ENCODE measurements at places on chromosomes 7 and 10. TPM values are rescaled to one million over a fixed set of nuclear protein-coding genes. Genes with fewer than 3 reads are reported as not detected.

DNA sequence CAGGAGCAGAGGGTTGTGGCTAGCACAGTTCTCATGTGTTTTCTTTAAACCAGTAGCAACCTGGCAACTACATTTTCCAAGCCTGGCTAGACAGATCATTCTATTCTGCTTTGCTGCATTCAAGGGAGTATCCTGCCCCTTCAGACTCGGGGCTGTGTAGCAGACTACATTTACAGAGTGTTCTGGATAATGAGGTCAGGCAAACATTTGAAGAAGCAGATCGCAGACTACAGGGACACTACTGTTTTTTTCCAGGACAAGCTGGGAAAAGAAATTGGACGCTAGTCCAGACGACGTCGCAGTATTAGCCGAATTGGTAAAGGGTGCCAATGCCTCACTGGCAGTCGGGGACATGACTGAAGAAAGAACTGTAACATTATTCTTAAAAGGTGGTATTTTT, 61.0 kb upstream of the PAPSS2 start:
- H3K27me3 ChIP-seq, result no peaks in the 10 kb centered on the region
- H3K4me3 ChIP-seq, result no peak overlapping the region
- H3K4me1 ChIP-seq, result peaks cover 6% of the 10 kb centered on the region
- no peak overlapping the region for H3K27ac ChIP-seq
- H3K36me3 ChIP-seq, result no peaks in the 10 kb centered on the region

The OR6B1 gene
- total RNA-seq, result not detected

The ZNF789 gene
- 18.9 TPM for total RNA-seq

The PODXL gene
- total RNA-seq, result 15.5 TPM

DNA sequence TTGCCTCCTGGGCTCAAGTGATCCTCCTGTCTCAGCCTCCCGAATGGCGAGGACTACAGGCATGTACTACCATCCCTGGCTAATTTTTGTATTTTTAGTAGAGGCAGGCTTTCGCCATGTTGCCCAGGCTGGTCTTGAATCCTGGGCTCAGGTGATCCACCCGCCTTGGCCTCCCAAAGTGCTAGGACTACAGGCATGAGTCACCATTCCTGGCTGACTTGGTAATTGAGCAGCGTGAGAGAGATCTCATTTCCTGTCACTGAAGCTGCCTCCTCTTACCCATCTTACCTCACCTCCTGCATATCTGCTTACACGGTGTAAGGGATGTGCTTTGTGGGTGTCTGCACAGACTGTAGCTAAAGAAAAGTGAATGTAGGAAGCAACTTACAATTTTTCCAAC, 9.7 kb downstream of the IFIT3 start:
- peaks cover 5% of the 10 kb centered on the region for H3K36me3 ChIP-seq
- no peak overlapping the region for H3K27ac ChIP-seq
- no peaks in the 10 kb centered on the region for H3K27me3 ChIP-seq
- DNase-seq, result no peak

DNA sequence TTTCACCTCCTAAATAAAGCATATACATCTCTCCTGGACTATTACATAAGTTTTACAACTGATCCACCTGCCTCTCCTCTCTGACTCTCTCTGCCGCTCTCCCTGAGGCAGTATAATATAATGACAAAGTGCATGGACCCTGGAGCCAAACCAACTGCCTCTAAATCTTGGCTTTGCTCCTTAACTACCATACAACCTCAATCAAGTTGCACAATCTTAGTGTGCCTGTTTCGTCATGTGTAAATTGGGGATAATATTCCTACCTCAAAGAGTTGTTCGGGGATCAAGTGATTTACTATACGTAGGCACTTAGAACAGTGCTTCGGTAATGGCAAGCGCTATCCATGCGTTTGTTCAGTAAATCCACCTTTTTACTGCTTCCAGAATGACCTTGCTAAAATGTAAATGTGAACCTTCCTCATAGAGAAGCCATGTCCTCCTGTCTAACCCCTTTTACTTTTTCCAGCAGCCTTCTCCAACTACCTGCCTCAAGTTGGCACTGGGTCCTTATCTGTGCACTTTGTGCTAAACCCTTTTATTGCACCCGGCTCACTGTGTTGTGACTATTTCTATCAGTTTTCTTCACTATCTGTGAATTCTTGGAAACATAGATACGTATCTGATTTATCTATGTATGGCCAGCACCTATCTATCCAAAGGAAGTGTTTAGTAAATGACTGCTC, 30.6 kb upstream of the DLD start:
- no peaks in the 10 kb centered on the region for H3K36me3 ChIP-seq
- no peak overlapping the region for H3K27ac ChIP-seq

DNA sequence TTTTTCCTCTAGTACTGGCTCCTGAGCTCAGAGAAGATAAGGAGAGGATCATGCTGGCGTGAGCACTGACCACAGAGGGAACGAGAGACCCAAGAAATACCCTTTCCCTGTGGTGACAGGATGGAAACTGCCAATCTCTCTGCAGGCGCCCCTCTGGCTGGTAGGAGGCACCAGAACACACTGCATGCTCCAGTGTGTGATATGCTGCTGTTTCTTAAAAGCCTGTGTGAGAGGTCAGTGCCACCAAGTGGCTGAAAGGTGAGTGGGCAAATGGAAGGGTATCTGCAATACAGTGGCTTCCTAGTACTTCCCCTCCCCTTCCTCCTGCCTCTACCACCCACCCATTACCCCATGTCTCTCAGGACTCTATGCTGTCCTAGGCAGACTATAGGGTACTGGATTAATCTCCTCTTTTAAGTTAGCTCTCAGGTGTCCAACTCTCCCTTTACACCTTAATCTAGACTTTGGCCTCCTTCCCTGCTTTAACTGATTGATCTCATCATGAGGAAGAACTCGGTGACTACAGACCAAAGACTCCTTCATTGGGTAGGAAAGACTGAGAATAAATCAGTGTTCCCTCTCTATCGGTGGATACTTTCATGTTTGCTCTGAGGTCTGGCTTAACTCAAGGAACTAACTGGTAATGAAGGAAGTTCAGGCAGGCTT, 283.6 kb downstream of the ADRA2A start:
- peaks cover 8% of the 10 kb centered on the region for H3K4me1 ChIP-seq
- DNase-seq, result peak; percentile 59
- H3K27ac ChIP-seq, result no peak overlapping the region
- no peaks in the 10 kb centered on the region for H3K27me3 ChIP-seq
